ENCODE measurements at places on chromosomes 6 and 20.

GRCh38 chr6:43714311-43715055 is 26.9 kb upstream of the MRPS18A start:
- DNase-seq, result no peak

DNA sequence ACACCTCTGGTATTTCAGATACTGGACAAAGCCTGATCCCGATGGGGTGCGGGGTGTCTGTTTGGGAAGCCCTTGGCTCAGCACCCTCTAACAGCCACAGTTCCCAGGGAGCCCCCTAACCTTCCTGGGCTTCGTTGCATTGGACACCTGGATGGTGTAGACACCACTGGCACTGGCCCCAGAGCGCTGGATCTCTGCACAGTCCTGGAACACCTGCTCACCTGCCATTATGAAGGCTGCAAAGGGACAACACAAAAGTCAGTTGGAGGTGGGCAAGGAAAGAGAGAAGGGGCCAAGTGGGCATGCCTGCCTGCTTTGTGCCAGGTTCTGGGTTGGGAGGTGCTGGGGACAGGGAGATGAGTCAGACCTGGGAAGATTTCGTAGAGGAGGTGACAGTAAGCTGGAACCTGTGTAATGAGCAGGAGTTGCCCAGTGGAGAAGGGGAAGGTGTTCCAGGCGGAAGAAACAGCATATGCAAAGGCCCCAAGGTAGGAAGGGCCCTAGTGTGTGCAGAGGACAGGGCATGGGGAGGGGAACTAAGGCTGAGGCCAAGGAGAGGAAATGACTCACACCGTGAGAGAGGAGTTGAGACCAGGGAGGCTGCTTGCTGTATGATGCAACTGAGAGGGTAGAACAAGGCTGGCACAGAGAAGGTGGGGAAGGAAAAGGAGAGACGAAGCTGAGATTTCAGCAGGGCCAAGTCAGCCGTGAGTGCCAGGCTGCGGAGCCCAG is 34.9 kb downstream of the ANGPT4 start:
- DNase-seq, result no peak

DNA sequence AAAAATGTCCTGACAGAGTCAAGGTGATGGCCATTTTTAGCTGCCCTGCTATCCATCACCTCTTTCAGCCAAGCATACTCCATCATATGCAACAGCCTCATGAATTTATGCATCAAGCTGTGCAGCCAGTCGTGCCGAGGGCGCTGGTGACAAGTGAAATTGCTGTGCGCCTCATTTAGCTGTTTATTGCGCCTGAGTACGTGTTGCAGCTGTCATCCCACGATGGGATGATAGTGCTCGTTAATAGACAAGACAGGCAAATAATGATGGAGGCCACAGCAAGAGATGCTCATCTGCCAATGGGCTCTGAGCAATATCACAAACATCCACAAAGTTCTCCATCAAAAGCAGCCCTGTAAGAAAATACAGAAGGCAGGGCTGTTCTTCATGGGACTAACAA is 562.3 kb upstream of the POU3F2 start:
- DNase-seq, result no peak

GRCh38 chr6:41147917-41148316 is 6.2 kb downstream of the TREML1 start:
- no peak for DNase-seq

DNA sequence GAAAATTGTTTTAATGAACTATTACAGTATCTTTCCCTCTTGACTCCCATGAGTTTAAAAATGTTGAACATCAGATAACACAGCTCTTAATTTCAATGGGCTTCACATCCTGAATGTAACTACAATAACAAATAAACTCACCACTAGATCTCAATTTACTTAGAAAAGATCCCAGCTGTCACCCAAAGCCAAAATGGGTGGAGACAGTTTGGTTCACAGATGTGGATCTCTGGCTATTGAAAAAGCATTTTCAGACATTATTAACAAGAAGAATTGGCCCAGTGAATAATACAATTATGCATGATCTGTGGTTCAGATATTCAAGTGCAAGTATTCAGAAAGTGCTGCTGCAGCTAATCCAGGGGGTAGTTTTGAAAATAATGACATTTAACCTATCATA is 184.7 kb upstream of the RALGAPA2 start:
- DNase-seq, result no peak

GRCh38 chr6:154993026-154993425 is 2.1 kb upstream of the TIAM2 start:
- DNase-seq, result no peak

DNA sequence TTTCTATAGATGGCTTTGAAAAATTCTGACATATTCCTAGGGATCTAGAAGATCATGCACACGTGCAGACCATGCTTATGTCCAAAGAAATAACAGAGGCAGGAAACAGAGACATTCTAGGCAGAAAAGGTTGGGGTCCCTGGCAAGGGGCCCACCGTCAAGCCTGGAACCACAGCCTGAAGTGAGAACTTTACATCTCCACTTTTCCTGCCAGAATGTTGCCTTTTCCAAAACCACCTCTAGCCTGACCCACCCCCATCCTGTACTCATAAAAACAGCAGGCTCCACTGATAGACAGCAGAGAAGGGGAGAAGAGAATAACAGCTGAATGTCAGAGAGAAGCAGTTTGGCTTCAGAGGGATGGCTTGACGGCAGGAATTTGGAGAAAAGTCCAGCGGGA is 257.3 kb upstream of the NT5E start:
- no peak for DNase-seq

DNA sequence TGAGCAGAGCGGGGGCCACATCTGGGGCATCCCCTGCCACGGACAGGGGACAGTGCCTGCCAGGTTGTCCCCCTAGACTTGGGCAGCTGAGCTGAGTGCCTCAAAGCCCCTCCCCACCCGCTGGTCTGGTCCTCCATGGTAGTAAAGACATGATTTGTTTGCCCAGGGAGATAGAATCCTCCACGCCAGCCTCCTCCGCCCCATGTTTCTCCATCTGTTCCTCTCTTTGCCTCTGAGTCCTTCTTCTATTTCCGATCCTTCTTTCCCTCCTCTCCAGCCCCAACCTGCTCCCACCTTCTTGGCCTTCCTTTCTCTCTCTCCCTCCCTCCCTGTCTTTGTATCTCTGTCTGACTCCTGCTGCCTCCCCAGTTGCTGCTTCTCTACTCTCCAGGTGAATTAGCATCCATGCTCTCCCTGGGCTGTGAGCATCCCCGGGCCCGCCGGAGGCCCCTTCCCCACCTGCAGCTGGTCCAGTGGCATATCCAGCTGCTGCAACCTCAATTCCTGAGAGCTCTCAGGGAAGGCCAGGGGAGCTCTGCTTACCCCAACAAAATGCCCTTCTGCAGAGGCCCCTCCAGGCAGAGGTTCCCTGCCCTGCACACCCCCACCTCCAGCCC is 45.8 kb downstream of the CPNE5 start:
- DNase-seq, result no peak

GRCh38 chr6:40710626-40711330 is 123.6 kb upstream of the LRFN2 start:
- DNase-seq, result no peak

- no peak for DNase-seq
These were observed 38.2 kb downstream of the KIAA1755 start for GRCh38 chr20:38222231-38222922.
